ENCODE measurements at places on chromosomes 6 and 20.

DNA sequence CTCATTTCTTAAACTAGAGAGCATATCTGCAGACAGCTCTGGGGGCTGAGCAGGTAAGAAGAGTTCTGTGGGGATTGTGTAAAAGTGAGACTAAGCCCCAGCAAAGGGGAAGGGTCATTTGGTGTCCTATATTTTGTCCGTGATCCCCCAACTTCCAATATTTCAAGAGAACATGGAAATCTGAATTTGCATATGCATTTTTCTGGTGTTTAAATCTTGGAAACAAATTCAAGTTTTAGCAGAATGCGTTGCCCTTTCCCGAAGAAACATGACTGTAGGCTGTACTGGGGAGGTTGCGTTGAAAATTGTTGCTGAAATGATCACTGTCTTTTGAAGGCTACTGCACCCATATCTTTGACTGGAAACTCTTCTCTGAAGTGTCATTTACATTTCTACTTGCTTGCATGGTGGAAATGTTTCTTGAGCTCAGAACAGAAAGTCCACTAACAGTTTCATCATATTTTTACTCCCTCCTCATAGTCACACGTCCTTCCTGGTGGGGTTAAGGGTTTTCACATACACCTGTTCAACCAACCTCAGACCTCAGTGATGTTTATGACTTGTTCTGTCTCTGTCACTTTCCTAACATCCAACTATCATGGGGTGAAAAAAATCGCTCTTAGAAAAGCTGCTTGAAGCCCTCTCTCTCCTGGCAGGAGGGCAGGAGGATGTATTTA, 140.3 kb downstream of the BCAS1 start:
- DNase-seq, result no peak

- no peak for DNase-seq
Measured at GRCh38 chr6:77403424-77403823, 59.9 kb downstream of the HTR1B start.

GRCh38 chr6:168782187-168782751, 341.3 kb downstream of the SMOC2 start:
- no peak for DNase-seq

DNA sequence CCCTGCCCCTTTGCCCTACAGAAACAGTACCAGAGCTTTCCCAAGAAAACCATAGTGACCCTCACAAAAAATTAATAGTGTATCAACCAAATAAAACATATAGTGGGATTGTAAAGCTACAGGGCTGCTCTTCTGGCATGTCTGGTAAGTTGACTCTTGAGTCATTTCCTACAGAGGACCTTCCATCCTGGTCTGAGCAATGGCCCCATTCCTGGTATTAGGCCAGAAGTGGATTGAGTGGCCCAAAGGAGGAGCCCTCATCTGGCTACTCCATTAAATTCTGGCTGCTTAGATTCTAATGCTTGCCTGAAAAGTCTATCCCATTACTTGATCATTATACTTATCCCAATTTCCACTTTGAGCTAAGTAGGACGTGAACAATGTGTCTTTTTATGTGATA, 150.9 kb upstream of the HMGN3 start:
- DNase-seq, result no peak

DNA sequence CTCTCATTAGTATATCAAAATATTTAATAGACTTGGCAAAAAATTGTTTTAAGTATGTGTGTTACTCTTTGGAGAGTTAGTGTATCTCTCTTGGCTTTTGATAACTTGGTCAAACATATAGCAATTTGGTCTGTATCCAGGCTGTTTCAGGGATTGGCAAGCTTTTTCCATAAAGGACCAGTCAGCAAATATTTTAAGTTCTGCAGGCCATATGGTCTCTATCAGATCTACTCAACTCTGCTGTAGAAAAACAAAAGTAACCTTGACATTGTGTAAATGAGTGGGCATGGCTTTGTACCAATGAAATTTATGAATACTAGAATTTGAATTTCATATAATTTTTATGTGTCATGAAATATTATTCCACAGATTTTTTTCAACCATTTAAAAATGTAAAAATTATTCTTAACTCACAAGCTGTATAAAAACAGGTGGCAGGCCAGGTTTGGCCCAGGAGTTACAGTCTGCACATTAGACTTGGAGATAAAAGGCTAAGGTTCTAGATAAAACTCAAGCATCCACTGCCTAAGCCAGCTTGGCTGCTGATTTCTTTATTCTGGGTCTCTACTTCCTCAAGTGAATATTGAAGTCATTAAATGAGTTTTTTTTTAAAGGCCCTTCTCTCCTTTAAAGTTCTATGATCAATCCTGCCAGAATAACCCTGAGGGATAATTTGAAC, 13.7 kb downstream of the GSTA4 start:
- no peak for DNase-seq

DNA sequence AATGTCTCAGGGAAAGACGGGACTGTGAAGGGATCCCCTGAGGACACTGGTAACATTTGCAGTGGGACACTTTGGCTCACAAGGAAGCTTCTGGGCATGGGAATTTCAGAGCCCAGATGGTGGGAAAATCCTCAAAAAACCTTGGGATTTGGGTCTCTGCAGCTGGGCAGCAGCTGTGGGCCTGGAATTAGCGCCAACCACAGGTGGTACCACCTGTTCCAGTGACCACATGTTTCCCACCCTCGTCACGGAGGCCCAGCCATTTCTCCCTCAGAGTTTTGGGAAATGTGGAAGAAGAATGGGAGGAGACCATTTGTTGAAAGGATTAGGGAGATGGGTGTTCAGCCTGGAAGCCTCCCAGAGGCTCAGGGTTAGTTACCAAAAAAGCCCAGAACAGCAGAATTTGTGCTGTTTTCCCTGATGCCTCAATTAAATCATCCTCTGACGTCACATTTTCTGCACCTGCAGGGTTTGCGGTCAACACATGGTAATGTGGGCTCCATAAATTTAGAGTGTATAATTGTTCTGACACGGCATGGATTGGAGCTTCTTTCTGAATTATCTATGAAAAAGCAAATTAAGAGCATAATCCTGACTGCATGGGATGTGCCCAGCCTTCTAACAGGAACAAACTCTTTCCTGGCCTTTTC, 34.4 kb downstream of the EDN3 start:
- no peak for DNase-seq

DNA sequence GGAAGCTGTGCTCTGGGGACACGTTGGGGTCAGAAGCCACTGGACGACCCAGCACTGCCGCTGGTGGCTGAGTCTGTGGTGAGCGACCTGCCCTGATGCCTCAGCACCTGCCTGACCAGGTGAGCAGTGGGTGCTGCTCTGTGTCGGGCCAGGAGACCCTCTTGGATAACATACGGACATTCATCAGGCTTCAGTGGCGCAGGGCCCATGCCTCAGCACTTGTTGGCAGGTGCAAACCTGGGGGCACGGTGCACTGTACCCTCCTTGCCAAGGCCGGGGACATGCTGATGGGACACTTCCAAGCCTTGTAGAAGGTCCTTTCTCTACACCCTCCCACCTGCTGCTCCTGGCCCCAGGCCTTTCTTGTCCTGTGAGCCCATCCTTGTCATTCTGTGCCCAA, 34.1 kb downstream of the MYT1 start:
- DNase-seq, result no peak

GRCh38 chr20:34312024-34312460, 8.9 kb upstream of the AHCY start:
- no peak for DNase-seq

GRCh38 chr20:655726-656624, 3.0 kb upstream of the SRXN1 start:
- no peak for DNase-seq

- DNase-seq, result no peak
Measured at GRCh38 chr6:6915219-6915618, 192.5 kb upstream of the RREB1 start.

- DNase-seq, result no peak
Measured at GRCh38 chr20:10873026-10873425, 199.2 kb upstream of the JAG1 start.

- no peak for DNase-seq
Measured at GRCh38 chr6:42781546-42781795, 381 bp upstream of the BICRAL start.

- no peak for DNase-seq
Measured at GRCh38 chr6:56660381-56660730, 17.7 kb upstream of the DST start.

- no peak for DNase-seq
Measured at GRCh38 chr6:138652824-138653223, 120.7 kb upstream of the CCDC28A start.

DNA sequence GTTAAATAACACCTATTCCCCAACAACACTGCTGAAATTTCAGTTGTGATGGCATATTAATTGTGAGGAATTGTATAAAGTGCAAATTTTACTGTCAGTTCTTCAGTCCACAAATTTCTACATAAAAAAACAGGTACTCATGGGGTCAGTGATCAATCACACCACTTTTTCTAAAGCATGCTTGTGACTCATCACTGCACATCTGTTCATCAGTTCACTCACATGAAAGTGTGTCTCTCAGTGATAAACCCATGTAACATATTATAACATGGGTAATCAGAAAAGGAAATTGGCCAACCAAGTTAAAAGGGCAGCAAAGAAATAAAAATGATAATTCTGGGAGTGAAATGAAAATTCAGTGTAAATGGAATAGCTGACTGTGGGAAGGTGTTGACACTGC, 234.7 kb upstream of the FKBP1C start:
- DNase-seq, result no peak

GRCh38 chr6:10585209-10585845, 64.2 kb downstream of the GCNT2 start:
- no peak for DNase-seq

GRCh38 chr20:13396022-13396421, 174.9 kb downstream of the ISM1 start:
- DNase-seq, result peak; percentile 80

GRCh38 chr6:147207351-147207750, 3.1 kb downstream of the STXBP5 start:
- no peak for DNase-seq

GRCh38 chr6:32952817-32953739, at the start of gene HLA-DMA:
Gene HLA-DMA (minus strand): TSS chr6:32953097. CDS start chr6:32953036, 61 bp downstream.
- peak; percentile 60 for DNase-seq

- no peak for DNase-seq
Measured at GRCh38 chr6:167714152-167714551, 112.6 kb upstream of the AFDN start.

DNA sequence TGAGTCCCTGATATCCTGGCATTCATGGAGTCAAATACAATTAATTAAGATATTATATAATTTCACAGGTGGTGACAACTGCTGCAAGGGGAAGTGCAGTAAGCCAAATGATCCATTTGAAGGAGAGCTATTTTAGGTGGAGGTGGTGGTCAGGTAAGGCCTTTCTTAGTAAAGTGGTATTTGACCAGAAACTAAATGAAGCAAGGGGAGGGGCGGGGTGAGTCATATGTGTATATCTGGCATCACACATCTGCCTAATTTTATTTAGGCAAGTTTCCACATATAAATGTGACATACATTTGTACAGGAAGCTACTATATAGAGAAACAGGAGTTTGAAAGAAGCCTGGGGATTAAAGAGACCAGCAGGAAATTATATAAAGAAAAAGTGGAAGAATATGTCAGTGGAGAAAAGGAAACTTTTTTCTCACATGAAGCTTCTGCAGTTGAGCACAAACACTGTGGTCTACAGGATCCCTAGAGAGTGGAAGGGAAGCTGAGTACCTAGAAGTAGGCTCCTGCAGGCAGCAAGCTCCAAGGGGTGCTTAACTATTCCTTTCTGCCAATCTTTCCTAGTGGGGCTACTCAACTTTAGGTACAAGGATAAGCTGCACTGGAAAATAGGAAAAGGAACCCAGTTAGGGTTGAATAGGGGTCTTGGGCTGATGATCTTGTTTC, 99.6 kb downstream of the OGFRL1 start:
- no peak for DNase-seq

DNA sequence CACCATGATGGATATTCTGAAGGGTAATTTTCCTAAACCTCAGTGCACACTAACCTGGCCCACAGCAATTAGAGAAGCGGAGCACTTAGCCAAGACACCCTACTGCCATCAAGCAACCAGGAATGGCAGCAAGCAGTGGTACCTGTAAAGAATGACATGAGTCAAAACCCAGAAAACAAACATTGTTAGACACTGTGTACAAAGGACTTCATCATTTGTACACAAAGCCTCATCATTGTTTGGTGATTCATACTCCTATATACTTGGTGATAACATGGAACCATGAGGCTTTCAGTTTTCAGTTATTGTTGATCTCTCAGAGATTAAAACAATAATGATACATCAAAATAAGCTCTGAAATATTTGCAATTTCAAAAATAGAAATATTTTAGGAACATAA, 74.6 kb downstream of the MLIP start:
- no peak for DNase-seq

GRCh38 chr6:154161689-154162088, 122.6 kb downstream of the OPRM1 start:
- no peak for DNase-seq

GRCh38 chr20:50929299-50930138, 1.7 kb downstream of the ADNP start:
- peak; percentile 89 for DNase-seq

DNA sequence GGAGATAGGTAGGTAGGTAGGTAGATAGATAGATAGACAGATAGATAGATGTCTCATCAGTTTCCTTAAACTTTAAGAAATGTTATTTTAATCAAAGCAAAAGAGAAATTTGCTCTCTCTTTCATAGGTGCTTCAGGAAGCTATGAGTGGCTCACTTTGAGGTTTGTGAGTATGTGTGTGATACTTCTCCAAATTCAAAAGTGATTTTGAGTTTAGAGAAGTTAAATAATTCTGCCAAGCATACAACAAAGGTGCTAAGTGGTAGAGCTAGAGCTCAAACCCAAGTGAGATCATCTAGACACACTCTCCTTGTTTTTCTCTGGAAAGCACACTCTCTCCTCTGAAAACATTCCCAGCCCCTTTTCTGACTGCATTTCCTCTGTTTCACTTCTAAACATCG, 156.2 kb downstream of the EDN1 start:
- no peak for DNase-seq

DNA sequence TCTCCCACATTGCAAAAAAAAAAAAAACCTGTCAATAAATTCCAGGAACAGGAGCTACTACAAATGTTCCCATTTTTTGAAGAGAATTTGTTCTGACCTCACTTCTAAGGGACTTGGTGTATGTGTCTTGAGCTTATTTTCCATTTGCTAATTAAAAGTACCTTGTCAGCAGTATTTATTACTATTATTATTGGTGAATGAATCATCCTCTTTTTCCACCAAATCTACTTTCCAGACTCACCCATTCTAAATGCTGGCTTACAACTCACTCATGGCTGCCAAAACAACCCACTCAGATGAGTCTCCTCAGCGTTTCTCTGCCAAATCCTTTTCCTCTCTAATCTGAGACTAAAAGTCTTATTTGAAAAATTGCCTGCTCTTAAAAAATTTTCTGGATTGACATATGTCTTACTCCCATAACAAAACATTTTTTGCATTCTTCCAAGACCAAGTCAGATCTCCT, 33.2 kb upstream of the TASP1 start:
- peak; percentile 29 for DNase-seq
